ENCODE measurements at places on chromosomes 6 and 20. TPM values are rescaled to one million over a fixed set of nuclear protein-coding genes. Genes with fewer than 3 reads are reported as not detected.

GRCh38 chr6:106381881-106382280 lies 21.4 kb downstream of the CRYBG1 start:
- no peak for DNase-seq

The PAK5 gene
- total RNA-seq: 0.16 TPM

- no peak for DNase-seq
These were observed 1019.3 kb upstream of the ADGRB3 start for GRCh38 chr6:67615796-67616195.

DNA sequence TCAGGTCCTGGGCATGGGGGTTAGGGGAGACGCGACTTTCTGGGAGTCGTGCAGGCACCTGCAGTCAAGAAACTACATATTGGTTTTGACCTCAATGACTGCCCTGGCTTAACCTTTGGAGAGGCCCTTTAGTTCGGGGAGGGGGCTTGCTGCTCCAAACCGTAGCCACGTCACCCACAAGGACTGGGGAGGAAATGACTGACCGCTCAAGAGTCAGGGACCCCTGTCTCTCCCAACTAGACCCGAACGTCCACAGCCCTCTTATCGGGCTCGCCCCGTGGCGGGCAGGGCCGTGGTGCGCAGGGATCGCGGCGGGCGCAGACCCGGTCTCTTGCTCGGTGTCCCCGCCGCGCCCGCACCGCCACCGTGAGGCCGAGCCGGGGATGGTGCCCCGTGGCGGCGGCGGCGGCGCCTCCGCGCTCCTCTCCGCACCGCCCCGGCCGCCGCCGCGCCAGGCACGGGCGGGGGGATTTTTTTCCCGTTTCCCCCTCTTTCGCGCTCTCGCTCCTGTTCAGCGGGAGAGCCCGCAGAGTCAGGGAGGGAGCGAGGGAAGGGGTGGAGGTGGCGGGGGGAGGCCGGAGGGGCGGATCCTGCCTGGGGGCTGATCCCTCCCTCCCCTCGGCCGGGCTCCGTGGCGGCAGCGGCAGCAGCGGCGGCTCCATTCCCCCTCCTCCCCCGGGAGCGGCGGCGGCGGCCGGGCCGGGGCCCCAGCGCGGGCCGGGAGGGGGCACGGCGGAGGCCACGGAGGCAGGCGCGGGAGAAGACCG lies at the start of gene BRPF3:
Gene BRPF3, plus strand, starts transcription at position 632 of the 767 bp plus-strand sequence. CDS start 3,579 bp downstream, outside the sequence.
- peak; percentile 92 for DNase-seq

GRCh38 chr20:24488064-24488799 lies 18.8 kb downstream of the SYNDIG1 start:
- no peak for DNase-seq

DNA sequence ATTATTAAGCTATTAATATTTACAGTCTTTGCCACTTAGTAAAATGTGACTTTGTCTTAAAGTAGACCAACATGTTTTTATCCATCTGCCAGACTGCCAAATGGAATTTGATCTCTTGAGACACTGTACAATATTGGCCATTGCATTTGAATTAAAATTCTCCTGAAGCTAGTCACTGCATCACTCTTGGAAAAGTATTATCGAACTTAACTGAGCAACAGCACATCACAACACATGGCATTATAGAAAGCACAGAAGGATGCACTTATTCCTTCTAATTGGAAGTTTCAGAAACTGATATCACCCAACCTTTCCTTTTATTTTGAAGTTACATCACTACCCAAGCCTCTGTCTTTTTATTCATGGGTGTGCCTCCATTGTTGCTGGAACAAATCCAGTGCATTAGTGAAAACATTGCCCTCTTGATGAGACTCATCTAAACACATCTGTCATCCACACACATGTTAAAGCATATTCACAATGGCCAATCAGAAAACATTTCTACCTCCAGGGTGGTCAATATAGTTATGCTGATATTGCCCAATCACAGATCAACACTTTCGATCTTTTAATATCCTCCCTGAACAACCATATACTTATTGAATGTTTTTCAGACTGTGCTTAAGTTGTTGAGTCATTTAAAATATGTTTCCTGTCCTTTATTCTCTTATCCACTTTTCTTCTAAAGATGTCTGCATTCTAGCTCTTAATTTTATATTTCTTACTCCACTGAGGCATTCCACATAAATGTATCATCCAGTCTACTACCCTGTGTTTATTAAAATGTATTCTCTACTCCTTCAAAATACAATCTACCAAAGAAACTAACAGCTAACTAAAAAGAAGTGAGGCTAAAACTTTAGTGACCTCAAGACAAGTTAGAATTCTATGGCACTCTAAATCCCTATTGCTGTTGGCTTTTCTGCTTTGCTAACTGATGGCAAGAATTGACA lies 535.0 kb downstream of the RFPL4B start:
- no peak for DNase-seq

DNA sequence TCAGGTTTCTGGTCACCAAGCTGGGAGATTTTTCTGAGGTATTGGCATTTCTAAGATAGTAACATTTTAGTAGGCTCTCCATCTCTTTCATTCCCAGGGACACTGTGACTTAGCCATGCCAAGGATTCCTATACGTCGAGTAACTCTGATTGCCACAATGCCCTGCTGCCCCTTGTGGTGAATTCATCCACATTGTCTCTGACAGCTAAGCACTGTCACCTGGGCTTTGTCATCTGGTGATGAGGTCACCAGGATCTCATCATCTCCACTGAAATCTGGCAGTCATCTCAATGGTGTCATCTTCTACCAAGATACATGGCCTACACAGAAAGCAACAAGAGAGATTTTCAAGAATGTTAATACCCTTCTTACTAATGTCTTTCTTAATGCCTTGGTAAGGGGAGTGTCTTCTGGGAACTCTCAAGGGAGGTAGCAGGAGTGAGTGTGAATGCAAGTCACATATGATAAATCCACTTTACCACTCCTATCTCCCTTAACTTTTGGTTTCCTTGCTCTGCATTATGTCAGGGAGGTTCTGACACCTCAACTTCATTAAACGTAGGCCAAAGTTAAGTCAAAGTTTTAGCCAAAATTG lies 246.7 kb downstream of the CD109 start:
- DNase-seq: no peak

DNA sequence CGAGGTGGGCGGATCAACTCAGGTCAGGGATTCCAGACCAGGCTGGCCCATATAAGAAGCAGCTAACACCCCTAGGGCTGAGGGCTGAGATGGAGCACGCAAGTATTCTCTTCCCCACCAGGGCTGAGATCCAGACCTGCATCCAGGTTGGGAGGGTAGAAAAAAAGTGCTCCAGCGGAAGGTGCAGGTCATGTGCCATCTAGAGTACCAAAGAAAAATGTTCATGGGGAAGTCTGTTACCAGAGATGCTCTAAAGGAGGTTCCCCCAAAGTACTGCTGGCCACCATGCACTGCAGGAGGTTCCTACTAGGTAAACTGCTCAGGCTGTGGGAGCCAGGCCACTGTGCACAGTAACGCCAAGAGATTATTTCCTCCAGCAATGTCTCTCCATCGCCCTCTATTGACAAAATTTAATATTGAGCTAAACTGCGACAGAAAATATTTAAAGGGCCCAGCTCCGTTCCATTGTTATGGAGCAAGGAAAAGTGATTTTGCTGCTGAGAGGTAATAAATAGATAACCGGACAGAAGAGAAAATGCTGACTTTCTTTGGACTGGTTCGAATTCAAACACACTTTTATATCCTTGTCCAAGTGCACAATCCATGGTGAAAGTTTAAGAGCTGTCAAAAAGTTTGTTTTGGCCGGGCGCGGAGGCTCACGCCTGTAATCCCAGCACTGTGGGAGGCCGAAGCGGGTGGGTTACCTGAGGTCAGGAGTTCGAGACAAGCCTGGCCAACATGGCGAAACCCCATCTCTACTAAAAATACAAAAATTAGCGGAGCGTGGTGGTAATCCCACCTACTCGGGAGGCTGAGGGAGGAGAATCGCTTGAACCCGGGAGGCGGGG lies 159.9 kb downstream of the OR2B2 start:
- peak; percentile 72 for DNase-seq

DNA sequence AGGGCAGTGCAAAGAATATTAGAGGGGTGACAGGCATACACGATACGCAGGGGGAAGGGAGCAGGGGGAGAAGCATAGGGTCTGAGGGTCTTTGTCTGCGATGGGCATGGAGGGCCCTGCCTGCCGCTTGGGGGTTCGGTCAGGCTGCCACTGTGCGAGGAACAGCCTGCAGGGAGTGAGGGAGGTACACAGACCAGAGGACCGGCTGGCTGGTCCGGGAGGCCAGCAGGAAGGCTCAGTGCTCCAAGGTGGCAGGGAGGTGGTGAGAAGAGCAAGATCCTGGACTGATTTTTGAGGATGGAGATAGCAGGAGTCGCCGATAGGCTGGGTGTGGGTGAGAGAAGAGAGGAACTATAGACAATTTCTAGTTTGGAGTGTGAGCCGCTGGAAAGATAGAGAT lies 338.4 kb downstream of the ZFAND3 start:
- no peak for DNase-seq

Measured in sigmoid colon (tissue), 7 donors.